ENCODE measurements at places on chromosomes 11 and 22.

GRCh38 chr11:116849486-116849885 lies 12.1 kb upstream of the APOA1 start:
- no peak for DNase-seq

DNA sequence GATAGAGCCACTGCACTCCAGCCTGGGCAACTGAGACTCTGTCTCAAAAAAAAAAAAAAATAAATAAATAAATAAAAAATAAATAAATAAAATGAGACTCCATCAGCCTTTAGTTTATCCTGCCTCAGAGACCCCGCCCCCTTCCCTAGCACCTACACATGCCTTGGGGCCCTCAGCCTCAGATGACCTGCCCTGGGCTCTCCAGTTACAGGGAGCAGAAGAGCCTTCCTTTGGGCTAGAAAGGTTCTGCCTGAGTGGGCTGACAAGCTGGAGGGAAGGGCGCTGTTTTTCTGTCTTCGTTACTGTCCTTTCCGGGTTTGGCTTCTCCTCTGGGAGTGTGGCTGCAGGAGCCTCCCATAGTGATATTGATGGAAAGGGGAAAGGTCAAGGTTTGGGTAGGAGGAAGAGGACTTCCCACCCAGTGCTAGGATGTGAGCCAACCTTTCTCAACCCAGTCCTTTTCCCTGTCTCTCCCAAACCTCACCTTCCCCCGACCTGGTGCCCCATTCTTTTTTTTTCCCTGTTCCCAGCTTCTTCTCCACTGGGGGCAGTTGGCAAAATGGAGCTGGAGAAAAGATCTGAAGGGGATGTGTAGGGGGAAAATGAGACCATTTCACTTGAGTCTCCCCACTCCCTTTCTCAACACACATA lies 1.5 kb upstream of the SF3B2 start:
- no peak for DNase-seq

DNA sequence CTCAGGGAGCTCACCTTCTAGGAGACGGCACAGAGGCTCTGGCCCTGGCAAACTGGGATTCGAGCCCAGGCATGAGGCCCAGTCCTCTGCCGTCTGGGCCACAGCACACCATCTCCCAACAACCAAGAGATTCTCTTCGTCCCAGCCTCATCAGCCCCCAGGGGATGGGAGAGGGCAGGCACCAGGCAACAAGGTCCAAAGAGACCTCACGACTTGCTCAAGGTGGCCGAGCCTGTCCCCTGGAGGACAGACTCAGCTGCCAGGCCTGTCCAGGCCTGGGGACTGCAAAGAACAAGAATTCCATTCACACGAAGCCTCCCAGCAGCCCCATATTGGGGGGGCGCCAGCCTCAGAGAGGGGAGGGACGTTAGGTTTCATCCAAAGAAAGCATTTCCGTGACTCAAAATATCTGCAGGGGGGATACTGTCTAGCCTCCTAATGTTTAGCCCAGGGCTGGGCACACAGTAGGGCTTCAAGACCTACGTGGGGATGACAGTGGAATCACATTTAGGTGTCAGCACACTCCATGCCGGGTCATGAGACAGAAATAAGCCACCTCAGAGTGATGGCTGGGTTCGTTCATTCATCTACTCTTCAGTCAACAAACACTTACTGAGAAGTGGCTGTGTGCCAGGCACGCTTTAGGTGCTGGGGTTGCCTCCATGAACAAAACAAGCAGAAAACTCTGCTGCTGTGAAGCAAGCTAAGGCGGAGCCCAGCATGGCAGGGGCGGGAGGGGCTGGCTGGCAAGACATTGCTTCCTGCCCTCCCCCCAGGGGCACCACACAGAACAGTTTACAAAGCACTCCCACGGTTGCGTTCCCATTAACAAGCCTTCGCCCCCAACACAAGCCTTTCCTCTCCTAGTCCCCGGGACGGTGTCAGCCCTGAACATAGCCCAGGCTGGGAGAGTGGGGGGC lies 1.2 kb downstream of the CARNS1 start:
- peak; percentile 54 for DNase-seq

DNA sequence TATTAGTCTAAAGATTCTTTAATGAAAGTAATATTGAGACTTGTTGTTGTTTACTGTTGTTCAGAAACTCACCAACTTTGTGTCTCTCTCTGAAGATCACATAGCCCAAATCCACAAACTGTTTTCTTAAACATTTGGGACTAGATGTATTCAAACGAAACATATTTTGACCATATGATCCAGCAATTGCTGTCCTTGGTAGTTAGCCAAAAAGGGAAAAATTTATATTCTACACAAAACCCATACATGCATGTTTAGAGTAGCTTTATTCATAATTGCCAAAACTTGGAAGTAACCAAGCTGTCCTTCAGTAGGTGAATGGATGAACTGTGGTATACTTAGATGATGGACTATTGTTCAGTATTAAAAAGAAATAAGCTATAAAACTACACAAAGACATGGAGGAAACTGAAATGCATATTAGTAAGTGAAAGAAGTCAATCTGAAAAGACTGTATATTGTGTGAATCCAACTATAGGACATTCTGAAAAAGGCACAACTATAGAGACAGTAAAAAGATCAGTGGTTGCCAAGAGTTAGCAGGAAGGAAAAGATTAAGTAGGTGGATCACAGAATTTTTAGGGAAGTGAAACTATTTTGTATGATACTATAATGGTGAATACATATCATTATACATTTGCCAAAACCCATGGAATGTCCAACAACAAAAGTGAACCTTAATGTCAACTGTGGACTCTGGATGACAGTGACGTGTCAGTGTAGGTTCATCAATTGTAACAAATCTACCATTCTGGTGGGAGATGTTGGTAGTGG lies 442.9 kb downstream of the INSC start:
- DNase-seq: peak; percentile 14

GRCh38 chr11:44681698-44682097 lies 45.1 kb upstream of the TSPAN18 start:
- DNase-seq: no peak

- DNase-seq: no peak
Observed at GRCh38 chr11:122100756-122101080, 15.3 kb downstream of the BLID start.

- DNase-seq: no peak
Observed at GRCh38 chr11:16047073-16047472, 309.3 kb downstream of the SOX6 start.

- DNase-seq: no peak
Observed at GRCh38 chr11:44555031-44555800, 10.2 kb upstream of the CD82 start.
